ENCODE measurements at places on chromosomes 5 and 9. TPM values are rescaled to one million over a fixed set of nuclear protein-coding genes. Genes with fewer than 3 reads are reported as not detected.
A peak's percentile ranks its signal among the peaks of the same experiment; 100 is the strongest.

DNA sequence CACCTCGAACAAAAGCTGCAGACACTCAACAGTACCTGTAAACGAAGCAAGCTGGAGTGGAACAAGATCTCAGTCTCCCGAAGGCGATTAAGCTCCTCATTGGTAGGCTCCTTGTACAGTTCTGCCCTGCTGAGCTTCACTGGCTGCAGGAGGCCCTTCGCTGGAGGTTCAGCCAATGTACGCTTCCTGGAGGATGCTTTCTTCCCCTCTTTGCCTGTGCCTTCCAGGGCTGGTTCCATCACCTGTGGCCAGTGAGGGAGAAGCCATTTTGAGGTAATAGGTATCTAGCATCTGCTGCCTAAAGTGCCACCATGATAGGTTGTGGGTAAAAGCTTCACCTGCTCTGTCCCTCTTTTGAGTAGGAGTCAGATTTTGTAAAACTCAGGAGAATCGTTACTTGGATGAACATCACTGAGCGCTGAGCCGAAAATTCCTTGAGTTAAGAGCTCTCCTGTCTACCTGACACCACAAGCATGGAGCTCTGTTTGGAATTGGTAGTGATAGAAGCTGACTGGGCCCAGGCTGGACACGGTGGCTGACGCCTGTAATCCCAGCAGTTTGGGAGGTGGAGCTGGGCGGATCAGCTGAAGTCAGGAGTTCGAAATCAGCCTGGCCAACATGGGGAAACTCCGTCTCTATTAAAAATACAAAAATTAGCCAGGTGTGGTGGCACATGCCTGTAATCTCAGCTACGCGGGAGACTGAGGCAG, 1.4 kb downstream of the NOL6 start:
- DNase-seq = no peak

Gene PCDHB9
- 0.11 TPM for polyA plus RNA-seq

DNA sequence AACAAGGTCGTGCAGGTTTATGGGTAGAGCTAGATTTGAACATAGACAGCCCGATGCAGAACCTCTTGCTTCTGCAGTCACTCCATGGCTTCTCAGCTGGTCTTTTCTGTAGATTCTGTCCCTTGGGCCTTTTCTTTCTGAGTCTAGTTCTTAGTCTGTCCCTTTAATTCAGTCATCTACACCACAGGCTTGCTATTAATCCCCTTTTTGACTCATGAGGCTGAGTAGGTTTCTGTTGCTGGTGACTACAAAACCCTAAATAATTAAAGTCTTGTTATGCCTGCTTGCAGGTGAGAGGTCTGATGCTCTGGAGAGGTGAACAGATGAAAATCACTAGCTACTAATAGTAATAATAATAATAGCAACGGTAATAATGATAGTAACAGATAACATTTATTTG, 19.3 kb upstream of the STRBP start:
- DNase-seq = no peak

DNA sequence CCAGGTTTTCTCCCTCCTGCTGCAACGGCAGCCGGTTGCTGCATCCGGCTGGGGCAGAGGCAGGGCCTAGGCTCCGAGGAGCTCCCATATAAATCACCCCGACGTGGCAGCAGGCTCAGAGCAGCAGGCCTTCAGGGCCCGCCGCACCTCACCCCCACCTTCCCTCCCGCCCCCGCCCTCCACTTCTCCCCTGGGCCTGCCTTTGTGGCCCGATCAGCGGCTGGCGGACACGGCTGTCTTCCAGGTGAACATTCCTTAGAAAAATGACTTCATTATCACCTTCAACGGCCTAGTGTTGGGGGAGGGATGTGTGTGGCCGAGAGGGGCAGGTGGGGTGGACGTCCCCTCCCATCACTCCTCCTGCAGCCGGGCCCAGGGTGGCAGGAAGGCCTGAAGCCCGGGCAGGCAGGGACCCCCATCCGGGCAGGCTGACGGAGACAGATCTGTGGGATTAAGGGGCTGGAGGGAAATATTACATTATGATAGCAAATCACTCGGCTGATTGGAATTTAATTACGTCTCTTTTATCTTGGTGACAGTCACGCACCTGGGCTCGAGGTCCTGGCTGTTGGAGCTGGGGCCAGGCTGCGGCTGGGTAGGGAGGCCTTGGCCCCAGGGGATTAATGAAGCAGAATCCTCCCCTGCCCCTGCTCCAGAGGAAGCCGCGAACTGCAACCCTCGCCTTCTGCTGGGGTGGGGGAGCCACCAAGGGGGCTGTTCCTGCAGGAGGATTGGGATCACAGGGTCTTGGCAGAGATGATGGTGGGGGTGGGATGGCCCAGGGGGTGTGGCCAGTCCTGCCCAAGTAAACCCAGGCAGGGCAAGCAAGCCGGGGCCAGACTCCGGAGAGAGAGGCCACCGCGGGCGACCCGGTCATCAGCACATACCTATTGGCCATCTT, 38.4 kb upstream of the RXRA start:
- DNase-seq = no peak

GRCh38 chr5:172841256-172841655, 7.2 kb downstream of the ERGIC1 start:
- DNase-seq = no peak

DNA sequence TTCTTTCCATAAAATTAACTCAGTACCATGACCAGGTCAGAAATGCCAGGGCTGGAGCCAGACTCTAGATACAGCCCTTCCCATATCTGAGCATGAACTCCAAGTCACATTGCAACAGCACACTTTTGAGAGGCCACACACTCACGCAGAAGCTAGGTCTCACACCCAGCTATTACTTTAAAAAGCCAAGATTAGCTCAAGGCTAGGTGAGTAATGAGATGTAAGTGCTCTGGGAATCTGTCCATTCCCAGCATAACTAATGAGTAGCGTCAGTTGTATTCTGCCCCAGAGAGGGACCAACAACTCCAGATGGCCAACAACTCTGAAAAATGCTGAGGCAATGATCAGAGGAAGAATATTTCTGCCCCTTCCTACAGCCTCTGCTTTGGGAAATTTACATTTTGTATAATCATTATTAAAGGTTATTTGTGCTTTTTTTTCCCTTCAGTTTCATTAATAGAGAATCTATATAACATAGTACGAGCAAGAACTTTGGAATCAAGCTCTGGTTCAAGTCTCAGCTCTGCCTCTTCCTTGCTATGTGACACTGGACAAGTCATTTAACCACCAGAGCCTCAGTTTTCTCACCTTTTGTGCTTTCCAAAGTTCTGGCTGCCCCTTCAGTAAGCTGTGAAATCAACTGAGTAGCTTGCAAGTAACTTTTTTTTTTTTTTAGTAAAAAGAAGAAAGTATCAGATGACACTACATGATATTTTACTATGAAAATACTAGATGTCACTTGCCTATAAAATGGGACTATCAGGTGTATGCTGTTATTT, 118.3 kb downstream of the NR6A1 start:
- DNase-seq = peak; percentile 48

GRCh38 chr5:138600446-138600845, 25.2 kb upstream of the HSPA9 start:
- no peak for DNase-seq

DNA sequence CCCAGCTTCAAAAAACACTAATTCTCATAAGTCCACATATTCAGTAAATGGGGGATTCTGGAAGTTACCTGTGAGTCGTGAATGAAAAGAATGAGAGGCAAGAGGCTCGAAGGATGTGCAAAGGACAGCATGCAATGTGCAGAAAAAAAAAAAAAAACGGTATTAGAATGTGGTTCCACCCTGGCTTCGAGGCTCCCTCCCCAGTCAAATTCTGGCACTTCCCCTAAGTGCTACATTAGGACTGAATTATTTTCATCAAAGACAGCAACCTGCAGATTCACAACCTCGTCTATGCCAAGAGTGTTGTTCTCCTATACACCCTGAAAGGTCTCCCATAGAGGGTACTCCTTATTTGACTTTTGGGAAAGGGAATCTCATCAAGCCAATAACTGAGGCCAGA, 16.5 kb downstream of the CAPSL start:
- no peak for DNase-seq

Gene NREP
- 6.3 TPM for polyA plus RNA-seq

- no peak for DNase-seq
Measured at GRCh38 chr5:72302171-72302570, 17.9 kb downstream of the MRPS27 start.

GRCh38 chr5:1750469-1750868, 49.2 kb downstream of the MRPL36 start:
- DNase-seq = no peak

Gene GABRA1
- not detected for polyA plus RNA-seq

Gene MGAT4B
- polyA plus RNA-seq = 166 TPM

Data from A549 (cell line).